H4 (cell line): ENCODE measurements at places on chromosomes 3 and 15. TPM values are rescaled to one million over a fixed set of nuclear protein-coding genes. Genes with fewer than 3 reads are reported as not detected.

- no peak for DNase-seq
Observed at GRCh38 chr15:90808517-90809235, 59.7 kb upstream of the FURIN start.

- no peak for DNase-seq
Observed at GRCh38 chr3:195257454-195258448, 13.2 kb downstream of the XXYLT1 start.

DNA sequence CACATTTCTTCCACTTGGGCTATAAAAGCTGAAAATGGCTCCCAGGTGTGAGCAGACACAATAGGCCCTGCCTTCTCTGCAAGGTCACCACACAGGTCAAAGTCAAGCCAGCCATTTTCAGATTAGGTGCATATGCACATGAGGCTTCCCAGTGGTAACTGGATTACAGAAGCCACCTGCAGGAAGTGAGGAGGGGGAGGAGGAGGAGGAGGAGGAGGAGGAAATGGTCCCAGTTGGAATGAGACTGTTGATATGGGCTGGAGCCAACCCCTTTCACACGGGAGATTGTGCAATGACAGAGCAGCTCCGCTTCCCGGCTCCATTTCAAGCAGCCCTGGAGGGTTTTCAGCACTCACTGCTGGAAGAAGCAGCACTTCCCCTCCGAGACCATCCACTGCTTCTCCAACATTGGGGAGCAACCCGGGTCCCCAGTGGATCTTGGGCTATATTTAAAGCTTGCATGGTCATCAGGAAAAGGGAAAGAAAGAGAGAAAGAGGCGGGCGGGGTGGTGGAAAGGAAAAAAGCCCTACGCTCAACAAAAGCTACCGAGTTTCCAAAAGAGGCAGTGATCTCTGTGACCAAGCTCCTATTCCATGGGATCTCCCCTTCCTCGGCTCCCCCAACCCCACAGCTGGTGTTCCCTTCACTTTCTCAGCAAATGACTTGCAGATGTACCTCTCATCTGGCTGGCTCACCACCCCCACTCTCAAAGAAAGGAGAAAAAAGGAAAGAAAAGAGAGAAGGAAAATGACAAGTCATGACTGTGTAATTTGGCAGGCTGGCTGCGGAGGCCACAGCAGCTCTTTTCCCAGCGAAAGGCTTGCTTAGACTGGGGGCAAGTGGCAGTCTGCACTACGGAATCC, 58.3 kb downstream of the LRIG1 start:
- peak; percentile 70 for DNase-seq

DNA sequence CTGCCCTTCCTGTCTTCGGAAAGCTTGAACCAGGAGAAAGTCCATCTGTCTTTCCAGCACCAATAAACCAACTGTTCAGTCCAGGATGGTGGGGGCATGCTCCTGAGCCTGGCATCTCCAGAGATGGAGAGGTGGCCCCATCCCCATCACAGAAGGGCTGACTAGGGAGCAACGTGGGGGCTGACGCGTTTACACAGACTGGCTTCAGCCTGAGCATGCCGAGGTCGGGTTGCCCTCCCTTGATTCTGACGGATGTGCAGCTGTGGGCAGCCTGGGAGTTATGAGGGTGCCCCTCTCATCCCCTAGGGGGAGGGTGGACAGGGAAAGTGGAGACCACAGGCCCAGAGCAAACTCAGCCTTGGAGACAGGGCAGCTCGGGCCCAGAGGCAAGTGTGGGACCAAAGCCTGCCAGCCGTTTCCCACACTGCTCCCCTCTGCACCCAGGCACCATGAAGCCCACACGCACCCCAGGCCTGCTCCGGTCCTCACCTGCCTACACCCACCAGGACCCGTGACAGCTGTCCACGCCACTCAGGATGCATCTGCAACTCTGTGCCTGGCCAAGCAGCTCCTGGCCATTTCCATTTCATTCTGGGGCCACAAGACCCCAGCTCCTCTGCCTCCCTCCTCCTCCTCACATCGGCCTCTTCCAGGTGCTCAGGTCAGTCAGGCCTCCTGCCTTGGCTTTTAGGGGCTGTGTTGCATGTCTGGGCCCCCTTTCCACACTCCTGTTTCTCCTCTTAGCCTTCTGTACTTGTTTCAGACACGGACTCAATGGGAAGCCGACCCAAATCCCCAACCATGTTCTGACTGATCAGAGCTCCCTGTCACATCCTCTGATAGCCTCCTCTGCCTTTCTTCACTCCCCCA, 48.2 kb upstream of the SLC41A3 start:
- no peak for DNase-seq

- DNase-seq: no peak
Observed at GRCh38 chr3:126519506-126520455, 2.2 kb upstream of the UROC1 start.

DNA sequence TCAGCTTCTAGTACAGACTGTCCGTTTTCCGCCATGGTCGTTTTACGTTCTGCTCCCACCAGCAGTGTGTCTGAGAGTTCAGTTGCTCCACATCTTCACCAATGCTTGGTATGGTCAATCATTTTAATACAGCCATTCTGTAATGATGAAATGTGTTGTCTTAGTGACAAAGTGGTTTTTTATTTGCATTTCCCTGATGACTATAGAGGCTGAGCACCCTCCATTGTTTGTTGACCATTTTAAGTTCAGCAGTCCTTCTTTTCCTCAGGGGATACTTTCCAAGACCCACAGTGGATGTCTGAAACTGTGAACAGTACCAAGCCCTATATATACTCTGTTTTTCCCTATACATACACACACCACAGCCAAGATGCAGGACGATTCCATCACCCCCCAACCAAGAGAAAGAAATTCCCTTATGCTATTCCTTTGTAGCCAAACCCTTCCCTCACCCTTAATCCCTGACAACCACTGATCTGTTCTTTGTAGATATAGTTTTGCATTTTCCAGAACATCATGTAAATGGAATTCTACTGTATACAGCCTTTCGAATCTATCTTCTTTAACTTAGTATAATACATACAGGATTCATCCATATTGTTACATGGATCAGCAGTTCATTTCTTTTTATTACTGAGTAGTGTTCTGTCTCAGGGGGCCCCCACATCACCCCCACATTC, 55.9 kb downstream of the C3orf20 start:
- DNase-seq: no peak

DNA sequence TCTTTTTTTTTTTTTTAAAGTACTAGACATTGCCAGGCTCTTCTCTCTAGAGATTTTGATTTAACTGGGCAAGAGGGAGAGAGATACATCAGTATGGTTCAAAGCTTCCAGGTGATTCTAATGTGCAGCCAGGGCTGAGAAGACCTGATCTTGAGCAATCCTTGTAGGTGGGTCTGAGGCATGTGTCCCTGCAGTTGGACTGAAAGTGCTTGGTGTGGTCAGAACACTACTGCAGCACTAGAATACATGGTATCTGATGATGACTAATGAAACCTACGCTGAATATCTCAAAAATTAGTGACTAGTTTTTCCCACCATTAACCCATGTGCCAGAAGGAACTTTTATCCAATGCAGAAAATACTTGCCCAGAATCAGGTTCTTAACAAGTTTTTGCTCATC, 34.4 kb upstream of the MYO5C start:
- DNase-seq: no peak

Gene GHSR
- total RNA-seq: not detected in 2 replicates

DNA sequence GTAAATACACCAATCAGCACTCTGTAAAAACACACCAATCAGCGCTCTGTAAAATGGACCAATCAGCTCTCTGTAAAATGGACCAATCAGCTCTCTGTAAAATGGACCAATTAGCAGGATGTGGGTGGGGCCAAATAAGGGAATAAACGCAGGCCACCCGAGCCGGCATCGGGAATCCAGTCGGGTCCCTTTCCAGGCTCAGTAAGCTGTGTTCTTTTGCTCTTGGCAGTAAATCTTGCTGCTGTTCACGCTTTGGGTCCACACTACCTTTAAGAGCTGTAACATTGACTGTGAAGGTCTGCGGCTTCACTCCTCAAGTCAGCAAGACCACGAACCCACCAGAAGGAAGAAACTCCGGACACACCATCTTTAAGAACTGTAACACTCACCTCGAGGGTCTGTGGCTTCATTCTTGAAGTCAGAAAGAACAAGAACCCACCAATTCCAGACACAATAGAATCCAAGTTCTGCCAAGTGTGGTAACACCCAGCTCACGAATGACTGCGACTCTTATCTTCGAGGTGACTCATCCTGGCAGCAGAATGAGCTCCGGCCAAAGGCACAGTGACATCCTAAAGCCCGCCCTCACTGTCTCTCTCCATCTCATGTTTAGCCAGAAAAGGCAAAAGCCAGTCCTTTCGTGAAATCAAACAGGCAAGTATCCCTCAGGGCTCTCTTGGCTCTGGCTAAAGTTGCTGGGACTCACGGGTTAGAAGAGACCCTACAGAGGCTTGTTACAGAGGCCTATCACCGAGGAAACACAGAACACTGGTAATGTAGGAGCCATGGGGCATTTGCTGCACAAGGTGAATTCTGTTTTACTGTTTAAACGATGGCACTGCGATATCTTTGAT, 155.2 kb downstream of the FAM43A start:
- peak; percentile 76 for DNase-seq

GRCh38 chr3:89043406-89043932, 64.0 kb upstream of the EPHA3 start:
- no peak for DNase-seq
